PC-3 (cell line): ENCODE measurements at places on chromosomes 6 and 20. TPM values are rescaled to one million over a fixed set of nuclear protein-coding genes. Genes with fewer than 3 reads are reported as not detected.

GRCh38 chr20:5031206-5031557 is 29.9 kb upstream of the SLC23A2 start:
- no peak for DNase-seq

GRCh38 chr20:50645253-50646068 is 45.9 kb downstream of the RIPOR3 start:
- peak; percentile 99 for DNase-seq

The PGC gene
- not detected in 2 replicates for total RNA-seq

The RING1 gene
- total RNA-seq = 23.3 and 37.5 TPM in 2 replicates

The OXT gene
- not detected in 2 replicates for total RNA-seq

The IFNGR1 gene
- total RNA-seq = 15.8 and 24.6 TPM in 2 replicates

The RAB32 gene
- total RNA-seq = 25.1 and 29.8 TPM in 2 replicates

DNA sequence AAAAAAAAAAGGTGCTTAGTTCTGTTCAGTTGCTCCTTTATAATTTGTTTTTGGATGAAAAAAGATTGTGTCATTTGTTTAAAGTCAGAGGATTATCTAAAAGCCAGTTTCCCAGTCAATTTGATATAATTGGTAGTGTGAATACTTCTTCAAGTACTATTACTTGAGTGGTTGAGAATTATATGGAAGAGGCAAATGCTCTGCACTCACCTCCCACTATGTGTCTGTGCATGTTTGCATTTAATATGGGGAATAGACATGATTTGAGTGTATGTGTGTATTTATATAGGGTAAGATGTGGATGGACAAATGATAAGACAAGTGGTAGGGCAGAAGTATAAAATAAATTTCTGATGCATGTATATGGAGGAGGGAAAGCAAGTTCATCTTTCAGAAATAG is 15.8 kb downstream of the GJA1 start:
- no peak for DNase-seq

The CTAGE9 gene
- total RNA-seq = not detected in 2 replicates

DNA sequence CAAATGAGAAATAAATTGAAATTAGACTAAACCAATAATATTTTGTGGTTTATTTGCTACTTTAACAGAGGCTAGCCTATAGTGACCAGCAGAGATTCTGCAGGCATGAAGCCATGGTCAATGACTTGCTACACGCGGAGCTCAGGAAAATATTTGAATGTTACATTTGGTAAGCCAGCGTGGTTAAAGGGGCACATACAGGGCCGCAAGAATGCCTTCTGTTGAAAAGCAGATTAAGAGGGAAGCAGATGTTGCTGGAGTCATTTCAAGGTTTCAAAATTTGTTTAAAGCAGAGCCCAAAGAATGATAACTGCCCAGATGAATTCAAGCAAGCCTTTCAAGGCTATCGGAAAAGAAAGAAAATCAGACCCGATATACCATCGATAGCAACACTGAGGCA is 294.3 kb upstream of the MAN1A1 start:
- no peak for DNase-seq

DNA sequence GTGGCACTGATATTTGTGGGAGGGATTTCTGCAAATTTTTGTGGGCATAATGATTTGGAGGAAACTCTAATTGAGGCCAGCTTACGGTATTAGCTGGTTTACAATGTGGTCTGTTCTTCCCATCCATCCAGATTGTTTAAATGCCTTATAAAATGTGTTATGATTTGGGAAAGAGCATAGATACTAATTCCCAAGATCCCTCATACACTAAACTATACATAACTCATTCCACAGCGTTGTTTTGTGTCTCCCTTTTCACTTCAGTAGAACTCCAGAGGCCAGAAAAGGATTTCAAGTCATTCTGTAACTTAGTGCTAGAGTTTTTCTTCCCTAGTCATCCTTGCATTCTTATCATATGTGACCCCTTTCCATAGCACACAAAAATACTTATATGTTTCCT is 292.6 kb upstream of the NT5E start:
- no peak for DNase-seq

- DNase-seq = no peak
These were observed 267.4 kb upstream of the THEMIS start for GRCh38 chr6:128168244-128168643.

- DNase-seq = peak; percentile 60
These were observed 29.7 kb downstream of the ZMYND8 start for GRCh38 chr20:47326658-47327268.

- no peak for DNase-seq
These were observed 415.1 kb downstream of the PLCB1 start for GRCh38 chr20:8547035-8547650.

DNA sequence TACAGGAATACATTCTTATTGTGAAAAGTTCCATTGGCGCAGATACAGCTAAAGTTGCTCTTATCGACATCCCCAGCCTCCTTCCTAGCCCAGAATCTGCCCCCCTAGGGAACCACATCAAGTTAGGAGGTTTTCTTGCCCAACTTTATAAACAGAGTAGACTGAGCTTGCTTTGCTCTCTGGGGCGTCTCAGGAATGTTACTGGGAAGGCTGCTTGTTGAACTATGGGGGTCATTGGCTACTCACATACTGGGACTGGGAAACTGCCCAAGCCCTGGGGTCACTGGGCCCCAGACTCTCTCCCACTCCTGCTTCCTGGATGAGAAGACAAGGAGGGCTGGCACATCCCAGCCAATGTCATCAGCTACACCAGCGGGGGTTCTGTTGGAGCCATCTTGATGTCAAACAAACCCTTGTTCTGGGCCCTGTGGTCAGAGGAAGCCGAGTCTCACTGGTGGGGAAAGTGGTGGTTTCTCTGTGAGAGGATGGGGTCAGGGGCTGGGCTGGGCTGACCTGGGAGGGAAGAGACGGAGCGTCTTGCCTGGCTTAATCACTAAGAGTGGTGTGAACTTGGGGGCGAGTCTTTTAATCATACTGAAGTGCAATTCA is 26.0 kb downstream of the BPIFB4 start:
- DNase-seq = no peak

DNA sequence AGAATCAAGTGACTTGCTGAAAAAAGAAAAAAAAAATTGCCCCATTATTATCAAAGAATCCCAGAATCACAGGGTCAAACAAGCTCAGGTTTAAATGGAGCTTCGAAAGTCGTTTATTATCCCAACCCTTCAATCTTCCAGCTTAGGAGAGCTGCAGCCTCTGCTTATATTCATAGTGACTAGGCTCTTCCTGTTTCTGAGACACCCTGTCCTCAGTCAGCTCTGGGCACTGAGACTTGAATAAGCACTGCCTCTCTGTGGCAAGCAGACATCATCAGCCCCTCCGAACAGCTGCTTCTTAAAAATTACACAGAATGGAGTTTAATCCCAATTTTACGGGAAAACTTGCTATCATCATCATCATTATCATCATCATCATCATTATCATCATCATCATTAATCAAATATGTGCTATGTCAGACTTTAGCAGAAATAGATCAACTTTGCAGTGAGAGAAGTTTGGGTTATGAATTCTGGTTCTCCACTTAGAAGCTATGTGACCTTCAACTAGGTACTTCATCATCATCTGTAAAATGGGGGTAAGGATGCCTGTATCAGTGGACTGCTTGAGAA is 614.0 kb upstream of the SYNCRIP start:
- no peak for DNase-seq

DNA sequence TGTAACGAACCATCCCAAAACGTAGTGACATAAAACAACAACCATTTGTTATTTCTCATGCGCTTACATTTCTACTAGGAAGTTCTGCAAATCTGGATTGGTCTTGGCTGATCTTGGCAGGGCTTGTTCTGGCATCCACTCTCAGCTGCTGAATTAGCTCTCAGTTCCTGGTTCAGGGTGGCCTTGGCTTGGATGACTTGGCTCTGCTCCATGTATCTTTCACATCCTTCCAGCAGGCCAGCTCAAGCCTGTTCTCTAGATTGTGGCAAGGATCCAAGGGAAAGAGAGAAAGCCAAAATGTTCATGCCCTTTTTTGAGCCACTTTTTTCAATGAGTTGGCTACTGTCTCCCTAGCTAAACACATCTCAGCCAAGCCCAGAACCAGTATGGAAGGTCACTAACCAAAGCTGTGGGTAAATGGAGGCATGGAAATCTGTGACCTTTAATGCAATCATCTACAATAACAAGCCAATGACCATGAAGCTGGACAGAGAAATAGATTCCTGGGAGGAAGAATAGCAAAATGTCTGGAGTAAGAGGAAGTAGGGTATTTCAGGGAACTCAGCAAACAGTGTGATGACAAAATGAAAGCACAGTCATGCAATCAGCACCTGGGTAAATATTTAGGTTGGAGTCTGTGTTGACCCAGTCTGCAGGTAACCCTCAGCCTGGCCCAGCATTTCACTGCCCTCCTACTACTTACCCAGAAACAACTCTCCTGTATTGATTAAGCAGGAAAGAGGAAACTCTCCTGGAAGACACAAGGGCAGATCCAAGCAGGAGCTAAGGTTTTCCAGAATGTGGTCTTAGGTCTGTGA is 32.7 kb upstream of the SNAP25 start:
- DNase-seq = peak; percentile 35

GRCh38 chr20:52948491-52948890 is 23.7 kb upstream of the TSHZ2 start:
- DNase-seq = no peak

GRCh38 chr6:169826697-169827096 is 75.3 kb downstream of the ERMARD start:
- no peak for DNase-seq

The GLP1R gene
- not detected in 2 replicates for total RNA-seq

DNA sequence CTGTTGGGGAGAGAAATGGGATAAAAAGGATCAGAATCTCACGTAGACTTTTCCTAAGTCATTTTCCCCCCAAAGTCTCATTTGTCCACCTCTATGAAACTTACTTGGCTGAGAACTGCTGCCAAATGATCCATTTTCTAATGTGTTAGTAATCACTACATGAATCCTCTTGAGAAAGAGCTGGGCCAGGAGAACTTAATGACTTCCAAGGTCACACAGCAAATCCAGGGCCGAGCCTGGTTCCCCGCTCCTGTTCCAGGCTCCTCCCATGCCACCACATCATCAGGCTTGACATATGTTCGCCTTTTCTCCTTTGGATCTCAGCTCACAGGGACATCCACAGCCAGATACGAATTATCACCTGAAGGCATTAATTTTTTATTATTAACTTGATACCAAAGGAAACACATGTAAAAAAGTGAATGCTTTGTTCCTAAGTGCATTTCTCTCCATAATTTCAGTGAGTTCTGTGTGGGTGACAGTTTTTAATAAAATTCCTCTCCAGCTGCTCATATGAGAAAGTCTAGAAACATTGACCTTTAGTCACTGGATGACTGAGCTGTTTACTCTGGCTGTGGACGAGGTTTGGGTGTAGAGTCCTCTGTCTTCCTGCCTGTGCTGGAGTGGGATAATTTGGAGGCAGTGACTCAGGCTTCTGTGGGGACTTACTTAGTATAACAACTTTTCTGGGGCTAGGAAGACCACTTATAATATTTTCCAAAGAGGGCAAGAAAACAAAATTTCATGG is 276.3 kb downstream of the PAX1 start:
- DNase-seq = peak; percentile 17

GRCh38 chr6:112485120-112485826 is 138.1 kb downstream of the RFPL4B start:
- no peak for DNase-seq
